ENCODE measurements at places on chromosomes 3 and 15. TPM values are rescaled to one million over a fixed set of nuclear protein-coding genes. Genes with fewer than 3 reads are reported as not detected.

The TRPM1 gene
- total RNA-seq: under 0.01 TPM

The SCG5 gene
- total RNA-seq: 3.2 TPM

The CD47 gene
- total RNA-seq: 134 TPM

The SUSD5 gene
- total RNA-seq: 5.2 TPM

The ANKRD63 gene
- not detected for total RNA-seq

The CLRN1 gene
- not detected for total RNA-seq

The SLC15A2 gene
- under 0.01 TPM for total RNA-seq

Measured in epithelial cell of umbilical artery (primary cell).